ENCODE measurements at places on chromosomes 4 and X. TPM values are rescaled to one million over a fixed set of nuclear protein-coding genes. Genes with fewer than 3 reads are reported as not detected.

DNA sequence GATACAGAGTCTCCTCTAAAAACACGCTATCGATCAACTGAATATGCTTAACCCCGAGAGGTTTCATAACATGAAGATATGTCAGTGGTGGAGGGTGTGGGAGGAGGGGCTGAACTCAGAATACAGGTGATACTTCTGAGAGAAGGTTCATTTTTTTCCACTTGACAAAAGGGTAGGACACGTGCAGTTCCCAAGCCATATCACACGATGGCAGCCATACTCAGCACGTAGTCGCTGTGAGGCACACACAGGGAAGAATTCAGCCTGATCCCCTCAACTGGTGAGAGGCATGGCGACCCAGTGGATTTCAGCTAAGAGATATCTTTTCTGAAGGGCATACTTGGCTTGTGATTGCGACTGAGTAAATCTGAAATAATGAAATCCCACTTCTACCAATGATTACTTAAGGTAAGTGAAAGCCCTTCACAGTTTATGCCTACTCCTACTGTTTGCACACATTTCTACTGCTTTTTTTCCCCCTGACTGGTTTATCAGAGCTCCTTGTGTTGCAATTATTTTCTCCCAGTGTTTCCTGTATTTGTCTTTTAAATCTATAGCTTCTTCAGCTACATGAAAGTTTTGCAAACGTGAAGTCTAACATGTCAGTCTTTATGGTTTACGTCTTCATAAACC, 133.1 kb downstream of the CORIN start:
- no peak overlapping the region for H3K4me3 ChIP-seq
- DNase-seq = peak; percentile 79
- no peaks in the 10 kb centered on the region for H3K27me3 ChIP-seq
- H3K36me3 ChIP-seq = no peaks in the 10 kb centered on the region

DNA sequence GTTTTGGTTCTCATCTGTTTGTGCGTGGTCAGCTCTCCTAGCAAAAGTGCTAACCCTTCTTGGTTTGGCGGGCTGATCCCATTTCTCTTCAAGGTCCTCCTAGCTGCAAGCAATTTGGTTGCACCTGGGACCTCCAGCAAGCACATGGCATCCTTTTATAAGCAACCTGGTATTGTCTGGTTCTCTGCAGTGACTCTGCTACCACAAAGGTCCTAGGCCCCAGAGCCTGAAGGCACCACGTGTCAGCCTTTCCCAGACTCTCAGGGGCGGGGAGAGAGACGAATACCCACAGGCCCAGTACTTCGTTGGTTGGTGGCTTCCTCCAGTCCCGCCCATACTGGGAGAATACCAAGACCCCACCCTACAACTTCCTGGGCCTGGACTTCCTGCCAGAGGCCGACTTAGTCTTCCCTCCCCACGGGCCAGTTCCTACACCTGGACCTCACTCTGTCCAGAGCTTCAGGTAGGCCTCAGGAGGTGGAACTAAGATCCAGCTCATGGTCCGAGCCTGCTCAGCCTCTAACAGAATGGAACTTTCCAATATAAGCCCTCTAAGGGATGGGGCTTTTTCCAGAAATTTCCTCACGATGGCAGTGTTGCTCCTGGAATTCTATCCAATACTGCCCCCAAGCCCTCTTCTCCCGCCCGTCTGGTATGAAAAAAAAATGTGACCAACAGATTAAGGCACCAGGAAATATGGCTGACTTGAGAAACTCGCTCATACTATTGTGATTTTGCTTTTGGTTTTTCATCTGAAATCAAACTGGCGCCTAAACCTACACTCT, 192.5 kb upstream of the STK26 start:
- H3K27me3 ChIP-seq = no peaks in the 10 kb centered on the region
- H3K4me1 ChIP-seq = peaks cover 22% of the 10 kb centered on the region
- no peaks in the 10 kb centered on the region for H3K36me3 ChIP-seq
- H3K27ac ChIP-seq = peak overlapping the region; percentile 97
- peak; percentile 89 for DNase-seq

DNA sequence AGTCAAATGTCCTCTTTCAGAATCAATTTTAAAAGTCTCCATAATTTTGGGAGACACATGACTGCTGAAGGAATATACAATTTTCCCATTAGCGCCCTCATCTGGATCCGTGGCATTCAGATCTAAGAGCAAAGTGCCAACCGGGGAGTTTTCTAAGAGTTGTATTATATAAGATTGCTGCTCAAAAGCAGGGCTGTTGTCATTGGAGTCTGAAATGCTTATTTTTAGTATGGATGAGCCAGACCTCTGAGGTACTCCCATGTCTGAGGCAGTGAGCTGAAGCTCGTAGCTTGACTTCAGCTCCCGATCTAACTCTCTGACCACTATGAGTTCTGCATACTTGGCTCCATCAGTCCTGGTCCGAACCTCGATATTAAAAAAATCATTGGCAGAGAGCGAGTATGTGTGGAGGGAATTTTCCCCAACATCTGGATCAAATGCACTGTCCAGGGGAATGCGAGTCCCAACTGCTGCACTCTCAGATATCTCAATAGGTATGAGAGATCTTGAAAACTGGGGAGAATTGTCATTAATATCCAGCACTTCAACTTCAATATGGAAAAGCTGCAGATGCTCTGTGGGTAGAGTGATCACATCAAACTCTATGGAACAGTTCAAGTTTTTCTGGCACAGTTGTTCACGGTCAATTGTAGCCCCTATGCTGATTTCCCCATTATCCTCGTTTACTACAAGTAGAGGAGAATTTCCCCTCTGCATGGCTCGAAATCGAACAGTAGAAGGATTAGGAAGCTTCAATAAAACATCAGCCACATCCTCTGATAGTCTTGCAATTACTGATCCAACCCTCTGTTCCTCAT, 917 bp downstream of the PCDH18 start:
- H3K4me1 ChIP-seq = peaks cover 52% of the 10 kb centered on the region
- peaks cover 31% of the 10 kb centered on the region for H3K36me3 ChIP-seq
- no peak overlapping the region for H3K27ac ChIP-seq
- DNase-seq = peak; percentile 35

- no peaks in the 10 kb centered on the region for H3K36me3 ChIP-seq
- H3K4me1 ChIP-seq = peaks cover 23% of the 10 kb centered on the region
- H3K4me3 ChIP-seq = no peak overlapping the region
Observed at GRCh38 chr4:25892796-25893195, 21.2 kb upstream of the SMIM20 start.

DNA sequence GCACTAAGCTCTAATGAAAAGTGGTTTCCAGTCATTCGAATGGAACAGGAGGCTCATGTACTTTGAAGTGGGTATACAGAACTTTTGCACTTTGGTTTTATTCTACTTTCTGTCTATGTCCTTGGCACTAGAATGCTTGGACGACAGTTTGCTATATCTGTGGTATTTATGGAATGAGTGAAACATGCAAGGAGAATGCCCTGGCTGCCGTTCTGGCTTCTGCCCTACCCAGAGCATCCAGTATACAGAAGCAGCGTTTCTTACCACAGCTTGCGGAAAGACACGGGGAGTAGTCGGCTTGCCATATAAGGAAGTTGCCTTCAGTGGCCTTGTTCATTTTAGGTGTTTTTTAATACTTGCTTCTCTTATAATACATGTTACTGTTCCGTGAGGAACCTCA, 98.0 kb downstream of the TBL1X start:
- no peaks in the 10 kb centered on the region for H3K4me1 ChIP-seq
- no peak for DNase-seq
- H3K27me3 ChIP-seq = no peaks in the 10 kb centered on the region
- H3K36me3 ChIP-seq = no peaks in the 10 kb centered on the region
- no peak overlapping the region for H3K4me3 ChIP-seq

- no peaks in the 10 kb centered on the region for H3K27me3 ChIP-seq
- H3K4me3 ChIP-seq = no peak overlapping the region
- H3K27ac ChIP-seq = no peak overlapping the region
- no peaks in the 10 kb centered on the region for H3K36me3 ChIP-seq
Observed at GRCh38 chr4:144338834-144339233, 198.3 kb upstream of the GYPA start.

DNA sequence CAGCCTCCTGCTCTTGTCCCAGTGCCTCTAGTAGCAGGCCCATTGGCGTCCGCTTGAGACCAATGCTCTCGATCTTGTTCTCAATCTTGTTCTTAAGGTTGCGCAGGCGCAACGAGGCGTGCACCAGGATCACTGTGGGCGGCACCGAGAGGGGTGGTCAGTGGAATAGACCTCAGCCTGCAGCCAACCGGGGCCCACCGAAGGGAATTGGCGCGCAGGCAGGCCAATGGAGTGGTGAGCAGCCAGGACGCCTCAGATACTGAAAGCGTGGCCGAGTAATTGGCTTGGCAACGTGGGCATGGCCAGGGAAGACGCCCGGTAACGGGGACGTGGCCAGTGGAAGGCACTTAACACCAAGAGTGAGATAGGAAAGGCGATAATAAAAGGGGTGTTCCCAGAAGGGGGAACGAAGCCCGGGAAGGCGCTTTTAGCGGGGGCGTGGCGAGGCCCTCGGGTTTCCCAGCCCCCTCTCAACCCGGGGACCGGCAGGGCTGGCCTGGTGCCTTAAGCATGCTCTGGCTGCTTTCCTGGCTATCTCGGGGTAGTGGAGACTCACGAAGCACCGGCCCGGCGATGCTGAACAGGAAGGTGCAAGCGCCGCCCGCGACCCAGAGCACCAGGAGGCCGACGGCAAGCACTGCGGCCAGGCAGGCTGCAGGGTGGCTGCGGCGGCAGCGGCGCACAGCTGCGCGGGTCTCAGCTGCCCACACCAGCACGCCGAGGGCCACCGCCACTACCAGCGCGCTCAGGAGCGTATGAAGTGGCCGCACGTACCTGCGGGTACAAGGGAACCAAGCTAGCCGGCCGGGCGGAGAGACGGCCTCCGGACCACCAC, 1.7 kb downstream of the PRAF2 start:
- no peaks in the 10 kb centered on the region for H3K36me3 ChIP-seq
- H3K27ac ChIP-seq = no peak overlapping the region
- peak; percentile 87 for DNase-seq
- H3K4me3 ChIP-seq = peak overlapping the region; percentile 83

GRCh38 chrX:39859991-39860861, 237.5 kb downstream of the BCOR start:
- H3K27me3 ChIP-seq = no peaks in the 10 kb centered on the region
- no peak overlapping the region for H3K27ac ChIP-seq
- DNase-seq = peak; percentile 33
- H3K36me3 ChIP-seq = no peaks in the 10 kb centered on the region
- H3K4me3 ChIP-seq = no peak overlapping the region
- H3K4me1 ChIP-seq = no peaks in the 10 kb centered on the region

DNA sequence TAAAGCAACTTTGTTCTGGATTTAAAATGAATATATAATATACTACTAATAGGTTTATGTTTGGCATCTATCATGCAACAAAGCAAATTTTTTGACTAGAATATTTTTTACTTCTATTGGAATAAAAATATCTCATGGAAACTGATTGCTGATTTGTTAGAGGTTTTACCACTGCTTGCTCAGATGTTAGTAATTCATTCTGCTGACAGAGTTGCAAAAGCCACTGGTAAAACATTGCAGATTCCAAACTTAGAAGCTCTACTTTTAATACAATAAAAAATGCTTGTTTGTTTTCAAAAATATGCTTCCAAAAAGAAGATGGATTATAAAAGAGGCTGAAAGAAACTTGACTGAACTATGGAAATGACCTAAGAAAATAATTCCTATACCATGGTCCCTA, 795.2 kb downstream of the PCDH18 start:
- no peak for DNase-seq
- H3K27ac ChIP-seq = no peak overlapping the region
- H3K27me3 ChIP-seq = no peaks in the 10 kb centered on the region
- H3K4me1 ChIP-seq = 0 out of 2 replicates have a peak, but pooled peaks cover 8% of the 10 kb centered on the region

DNA sequence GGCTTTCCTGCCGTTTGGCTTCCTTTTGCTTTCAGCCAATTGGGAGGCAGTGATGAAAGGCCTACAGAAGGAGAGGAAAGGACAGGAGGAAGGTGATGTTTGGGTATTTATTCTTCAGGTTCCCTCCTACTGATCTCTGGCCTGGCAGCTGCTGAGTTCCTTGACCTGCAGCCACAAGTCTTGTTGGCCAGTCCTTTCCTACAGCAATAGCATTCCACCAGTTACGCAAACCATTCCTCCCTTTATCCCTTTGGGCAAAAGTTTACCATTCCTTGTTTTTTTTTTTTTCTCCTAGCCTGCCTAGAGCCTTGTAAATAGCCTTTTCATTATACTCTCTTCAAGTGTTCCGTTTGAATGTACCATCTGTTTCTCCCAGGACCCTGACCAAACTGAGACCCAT, 198.1 kb upstream of the FTHL17 start:
- H3K27me3 ChIP-seq = no peaks in the 10 kb centered on the region
- DNase-seq = no peak
- H3K27ac ChIP-seq = no peak overlapping the region
- H3K4me1 ChIP-seq = peaks cover 7% of the 10 kb centered on the region
- H3K36me3 ChIP-seq = no peaks in the 10 kb centered on the region
- H3K4me3 ChIP-seq = no peak overlapping the region

GRCh38 chrX:115449742-115450141, 111.2 kb upstream of the PLS3 start:
- DNase-seq = no peak
- H3K4me3 ChIP-seq = no peak overlapping the region
- H3K36me3 ChIP-seq = no peaks in the 10 kb centered on the region
- no peaks in the 10 kb centered on the region for H3K27me3 ChIP-seq
- no peaks in the 10 kb centered on the region for H3K4me1 ChIP-seq
- no peak overlapping the region for H3K27ac ChIP-seq

Gene FGF16
- 2.3 TPM for total RNA-seq

Gene UGT2B11
- total RNA-seq = not detected

Gene IL21
- not detected for total RNA-seq

Gene OTC
- not detected for total RNA-seq

Gene RNF212
- 11.8 TPM for total RNA-seq

Gene ZRSR2
- total RNA-seq = 5.2 TPM

Gene MAGEA1
- total RNA-seq = not detected

Gene SLC26A1
- total RNA-seq = 0.10 TPM
